ENCODE measurements at places on chromosomes 1 and 21.

GRCh38 chr1:165353731-165354671 is 2.5 kb downstream of the LMX1A start:
- DNase-seq, result no peak

- no peak for DNase-seq
Observed at GRCh38 chr21:43971201-43971991, 40.7 kb upstream of the TRAPPC10 start.

DNA sequence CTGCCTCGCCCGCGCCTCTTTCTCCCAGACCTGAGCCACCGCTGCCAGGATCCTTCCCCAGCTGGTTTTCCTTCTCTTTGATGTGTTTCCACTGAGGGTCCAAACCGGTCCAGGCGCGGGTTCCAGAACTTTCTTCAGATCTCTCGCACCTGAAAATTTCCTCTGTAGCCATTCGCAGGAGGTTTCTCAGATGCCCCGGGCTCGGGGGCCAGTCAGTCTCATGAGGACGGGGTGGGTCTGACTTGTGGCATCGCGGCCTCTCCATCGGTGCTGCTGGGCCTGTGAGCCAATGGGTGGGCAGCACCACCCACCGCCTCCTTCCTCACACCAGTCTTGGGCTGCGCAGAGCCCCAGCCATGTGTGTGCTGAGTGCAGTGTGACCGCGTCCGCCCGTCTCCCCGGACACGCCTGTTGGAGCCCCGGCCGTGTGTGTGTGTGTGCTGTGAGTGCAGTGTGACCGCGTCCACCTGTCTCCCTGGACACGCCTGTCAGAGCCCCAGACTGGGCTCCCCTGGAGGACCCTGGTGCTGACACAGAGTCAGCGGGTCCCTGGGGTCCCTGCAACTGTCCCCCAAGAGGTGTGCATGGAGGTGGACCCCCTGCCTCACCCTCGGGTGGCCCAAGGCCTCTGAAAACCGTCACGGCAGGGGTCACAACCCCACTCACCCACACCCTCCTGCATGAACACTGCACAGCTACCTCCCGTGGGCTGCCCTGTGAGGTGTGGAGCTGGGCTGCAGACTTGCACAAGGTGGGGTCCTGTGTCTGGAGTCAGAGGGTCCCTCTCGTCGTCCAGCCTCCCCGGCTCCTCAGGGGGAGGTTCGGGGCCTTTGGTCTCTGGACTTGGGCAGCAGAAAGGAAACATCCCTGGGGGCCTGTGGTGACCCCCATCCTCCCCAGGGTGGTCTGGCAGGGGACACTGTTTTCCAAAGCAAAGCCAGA is 20.2 kb downstream of the COL18A1 start:
- DNase-seq, result no peak

- DNase-seq, result no peak
Observed at GRCh38 chr1:228284148-228284495, 76.3 kb downstream of the OBSCN start.

DNA sequence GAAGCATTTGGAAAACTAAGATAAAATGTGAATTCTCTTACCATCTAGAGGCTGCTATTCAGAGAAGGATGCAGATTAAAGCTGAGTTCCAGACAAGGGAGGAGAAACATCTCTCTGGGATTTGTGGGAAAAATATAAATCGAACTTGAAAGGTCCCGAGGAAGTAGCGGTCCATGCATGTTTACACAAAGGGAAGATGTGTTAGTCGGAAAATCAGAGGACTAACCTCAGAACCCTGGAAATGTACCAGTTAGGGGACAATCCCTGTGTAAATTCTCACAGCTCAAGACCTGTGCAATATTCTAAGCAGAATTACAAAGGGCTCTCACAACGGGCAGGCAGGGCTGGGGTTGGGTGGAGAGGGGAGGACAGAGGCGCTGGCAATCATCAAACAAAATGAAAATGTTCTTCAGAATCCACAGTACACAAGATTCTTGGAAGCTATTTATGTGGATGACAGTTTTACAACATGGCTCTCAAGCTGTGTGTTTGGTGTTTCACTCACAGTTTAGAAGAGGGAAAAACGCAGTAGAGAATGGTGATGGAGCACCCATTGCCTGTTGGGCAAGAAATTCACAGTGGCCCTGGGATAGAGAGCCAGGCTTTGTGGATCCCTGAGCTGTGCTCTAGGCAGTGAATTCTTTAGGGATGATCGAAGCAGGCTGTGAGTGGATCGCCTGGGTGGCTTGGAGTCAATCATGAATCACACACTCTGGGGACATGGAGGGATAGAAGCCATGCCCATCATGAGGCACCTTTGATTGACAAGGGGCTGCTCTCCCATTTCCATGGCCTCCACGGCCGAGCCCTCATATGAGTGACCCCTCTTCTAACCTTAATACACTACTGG is 47.6 kb downstream of the KCNJ6 start:
- DNase-seq, result no peak

- DNase-seq, result no peak
Observed at GRCh38 chr1:160267284-160267991, 5.1 kb upstream of the DCAF8 start.

DNA sequence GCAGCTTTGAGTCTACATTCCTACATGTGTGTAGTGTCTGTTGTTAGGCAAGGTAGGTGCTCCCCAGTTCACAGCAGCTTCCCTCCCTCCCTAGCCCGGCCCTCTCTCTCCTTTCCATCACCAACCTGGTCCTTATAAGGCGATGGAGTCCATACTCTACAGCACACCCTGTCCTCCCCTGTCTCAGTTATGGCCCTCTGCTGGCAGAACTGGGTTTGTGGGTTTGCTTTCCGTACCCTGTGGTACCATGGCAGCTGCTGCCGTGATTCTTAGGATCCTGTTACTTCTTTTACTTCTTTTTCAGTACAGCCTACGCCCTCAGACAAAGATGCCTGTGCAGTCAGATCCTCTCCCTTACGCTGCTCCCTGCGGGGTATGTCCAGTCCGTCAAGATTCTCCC is 31.7 kb downstream of the AK5 start:
- no peak for DNase-seq

GRCh38 chr1:63920154-63921117 is 146.6 kb downstream of the ROR1 start:
- no peak for DNase-seq

- DNase-seq, result peak; percentile 77
Observed at GRCh38 chr21:32308696-32309095, 10.0 kb downstream of the MRAP start.

DNA sequence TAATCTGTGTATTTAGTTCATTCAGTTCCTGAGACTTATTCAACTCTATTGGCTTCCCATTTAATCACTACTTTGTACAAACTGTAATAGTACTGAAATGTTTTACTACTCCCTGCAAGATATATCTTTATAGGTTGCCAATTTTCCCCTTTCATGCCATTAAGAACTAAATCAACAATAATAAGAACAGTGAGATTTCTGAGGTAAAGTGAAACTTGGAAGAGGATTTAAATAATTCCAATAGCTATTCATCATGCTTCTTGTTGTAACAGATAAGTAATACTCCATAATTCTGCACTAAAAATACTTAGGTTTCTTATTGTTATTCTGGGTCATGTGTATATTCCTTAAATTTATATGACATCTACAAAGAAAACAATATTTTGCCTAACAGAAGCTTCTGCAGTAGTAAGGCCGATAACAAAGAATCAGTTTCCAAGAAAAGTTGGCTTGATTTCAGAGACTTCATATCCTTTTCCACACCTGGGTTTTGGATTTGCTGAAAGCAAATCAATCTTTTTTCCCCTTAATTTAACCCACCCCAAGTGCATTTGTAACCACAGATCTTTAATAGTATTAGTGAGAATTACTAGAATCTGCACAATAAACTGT is 258.3 kb downstream of the FAF1 start:
- no peak for DNase-seq

DNA sequence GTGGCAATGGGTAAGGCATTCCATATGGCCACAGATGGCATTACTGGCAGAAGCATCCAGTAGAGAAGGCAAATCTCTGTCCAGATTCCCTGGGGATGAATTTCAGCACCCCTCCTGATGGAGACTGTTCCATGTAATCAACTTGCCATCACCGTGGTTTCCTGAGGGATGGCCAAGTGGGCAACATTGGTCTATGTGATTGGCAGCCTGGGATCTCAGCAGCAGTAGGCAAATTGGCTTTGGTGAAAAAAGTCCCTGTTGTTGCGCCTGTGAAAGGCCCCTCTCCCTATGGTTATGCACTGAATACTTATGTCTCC is 19.3 kb downstream of the DMRTB1 start:
- DNase-seq, result no peak

- no peak for DNase-seq
Observed at GRCh38 chr1:240571782-240572181, 40.2 kb downstream of the GREM2 start.

GRCh38 chr1:165793951-165794350 is 25.3 kb upstream of the TMCO1 start:
- no peak for DNase-seq
